ENCODE measurements at places on chromosomes 7 and 10.
A peak's percentile ranks its signal among the peaks of the same experiment; 100 is the strongest.

GRCh38 chr10:116733566-116733965 lies 8.8 kb downstream of the HSPA12A start:
- no peak for DNase-seq

DNA sequence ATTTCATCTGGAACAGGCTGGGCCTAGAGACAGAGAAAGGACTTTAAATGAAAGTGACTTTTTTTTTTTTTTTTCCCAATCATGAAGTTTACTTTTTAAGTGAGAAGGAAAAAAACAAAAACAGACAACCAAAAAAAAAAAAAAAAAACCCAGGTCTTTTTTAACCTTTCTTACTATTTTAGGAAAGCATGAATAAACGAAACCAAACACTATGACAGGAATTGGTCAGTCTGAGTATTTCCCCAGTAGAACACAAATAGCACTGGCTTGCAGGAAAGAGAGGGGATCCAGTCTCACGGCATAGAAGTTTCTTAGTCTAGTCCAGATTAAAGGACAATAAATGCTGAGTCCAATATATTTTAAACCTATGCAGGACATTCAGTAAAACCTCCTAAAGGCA lies 180.5 kb upstream of the CCDC6 start:
- no peak for DNase-seq

DNA sequence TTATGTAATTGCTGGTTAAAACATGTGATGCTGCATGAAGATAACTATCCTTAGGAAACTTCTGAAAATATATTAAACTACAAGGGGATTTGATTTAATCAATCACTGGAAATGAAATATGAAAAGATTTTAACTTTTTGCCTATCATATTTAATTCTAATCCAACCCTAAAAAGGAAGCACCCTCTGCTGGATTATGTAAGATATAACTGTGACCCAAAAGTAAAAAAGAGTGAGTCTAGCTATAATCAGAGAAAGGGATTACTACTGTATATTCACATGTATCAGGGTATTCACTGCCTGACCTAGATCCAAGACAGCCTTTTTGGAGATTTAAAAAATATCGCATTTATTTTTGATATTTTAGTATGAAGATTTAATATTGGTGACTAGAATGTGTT lies 295.5 kb downstream of the MDFIC start:
- DNase-seq: peak; percentile 3

DNA sequence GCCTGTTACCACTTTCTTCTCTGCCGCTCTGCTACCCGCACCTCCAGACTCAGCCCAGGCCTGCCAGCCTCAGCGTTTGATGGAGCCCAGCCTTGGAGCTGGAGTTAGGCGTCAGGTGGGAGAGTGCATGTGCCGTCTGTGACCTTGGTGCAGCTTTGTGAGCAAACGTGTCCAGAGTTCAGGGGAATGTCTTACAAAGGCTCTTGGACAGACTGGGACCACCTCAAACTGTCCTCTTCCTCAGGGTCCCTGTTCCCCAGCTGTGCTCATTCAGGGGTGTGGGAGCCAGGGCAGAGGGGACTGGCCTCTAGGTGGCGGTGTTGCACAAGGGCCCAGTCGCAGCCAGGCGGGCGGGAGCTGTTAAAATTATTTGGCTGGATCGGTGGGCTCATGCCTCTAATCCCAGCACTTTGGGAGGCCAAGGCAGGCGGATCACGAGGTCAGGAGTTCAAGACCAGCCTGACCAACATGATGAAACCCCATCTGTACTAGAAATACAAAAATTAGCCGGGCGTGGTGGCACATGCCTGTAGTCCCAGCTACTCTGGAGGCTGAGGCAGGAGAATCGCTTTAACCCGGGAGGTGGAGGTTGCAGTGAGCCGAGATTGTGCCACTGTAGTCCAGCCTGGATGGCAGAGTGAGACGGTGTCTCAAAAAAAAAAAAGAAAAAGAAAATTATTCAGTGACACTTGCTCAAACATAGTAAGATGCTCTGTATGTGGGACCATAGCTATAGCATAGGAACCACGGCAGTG lies 89.2 kb downstream of the ADCY1 start:
- DNase-seq: no peak

DNA sequence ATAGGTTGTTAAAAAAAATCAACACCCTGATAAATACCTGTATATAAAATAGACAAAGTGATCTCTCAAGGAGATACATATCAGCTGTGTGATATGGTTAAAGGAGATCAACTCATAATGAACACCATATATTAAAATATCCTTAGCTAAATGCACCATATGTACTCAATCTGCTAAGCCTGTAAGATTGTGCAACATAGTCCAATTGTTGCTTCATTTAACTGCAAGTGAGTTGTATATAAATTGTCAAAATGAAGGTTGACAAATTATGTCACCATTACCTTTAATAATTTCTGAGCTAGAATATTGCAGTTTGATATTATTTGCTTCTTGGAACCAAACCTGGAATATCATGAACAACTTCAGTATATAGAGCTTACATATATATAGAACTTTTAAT lies 283.7 kb downstream of the MALRD1 start:
- DNase-seq: no peak

DNA sequence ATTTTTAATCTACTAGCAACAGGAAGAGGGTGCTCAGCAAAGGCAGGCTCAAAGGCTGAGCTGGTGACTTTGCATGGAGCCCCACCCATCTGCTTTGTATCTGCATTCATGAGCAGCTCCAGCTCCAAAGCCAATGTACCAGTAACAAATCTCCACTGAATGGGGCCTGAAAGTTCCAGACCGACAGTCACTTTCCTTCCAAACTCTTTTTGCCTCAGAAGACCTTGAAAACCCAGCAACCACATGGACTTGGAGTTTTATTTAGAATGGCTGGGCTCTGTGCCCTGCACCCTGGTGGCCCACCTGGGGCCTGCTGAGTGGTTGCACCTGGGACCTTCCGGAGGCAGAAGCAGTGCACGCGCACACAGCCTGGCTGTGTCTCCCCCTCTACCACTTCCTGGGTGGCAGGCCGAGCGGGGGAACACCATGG lies 195.0 kb upstream of the PLXNA4 start:
- no peak for DNase-seq

DNA sequence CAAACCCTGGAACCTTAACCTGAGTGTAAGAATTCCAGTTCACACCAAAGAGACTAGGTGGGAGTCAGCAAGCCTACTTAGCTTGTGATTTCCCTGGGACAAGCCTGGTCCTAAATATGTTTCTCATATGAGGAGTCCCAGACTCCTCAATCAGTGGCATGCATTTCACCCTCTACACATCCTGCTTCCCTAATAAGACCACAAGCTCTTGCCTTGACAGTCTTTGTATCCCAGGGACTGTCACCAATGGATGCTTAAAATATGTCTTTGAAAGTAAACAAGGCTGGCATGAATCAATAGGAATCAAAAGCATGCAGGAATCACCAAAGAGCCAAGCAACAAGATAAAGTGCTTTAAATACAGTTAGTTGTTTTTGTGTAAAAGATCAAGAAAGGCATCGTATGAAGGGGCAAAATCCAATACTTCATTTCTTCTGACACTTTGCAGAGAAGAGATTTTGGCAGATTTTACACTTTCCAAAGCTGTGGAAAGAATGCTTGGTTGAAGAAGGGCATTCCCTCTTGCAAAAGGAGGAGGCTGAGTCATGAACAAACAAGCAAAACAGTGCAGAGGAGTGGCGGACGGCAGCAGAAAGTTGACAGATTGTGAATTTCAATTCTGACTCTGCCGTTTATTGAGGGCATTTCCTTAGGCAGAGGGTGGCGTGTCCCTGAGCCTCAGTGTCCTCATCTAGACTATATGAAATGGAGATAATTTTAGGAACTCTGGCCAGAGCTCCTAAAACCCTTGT lies 8.5 kb upstream of the NFE2L3 start:
- DNase-seq: no peak

DNA sequence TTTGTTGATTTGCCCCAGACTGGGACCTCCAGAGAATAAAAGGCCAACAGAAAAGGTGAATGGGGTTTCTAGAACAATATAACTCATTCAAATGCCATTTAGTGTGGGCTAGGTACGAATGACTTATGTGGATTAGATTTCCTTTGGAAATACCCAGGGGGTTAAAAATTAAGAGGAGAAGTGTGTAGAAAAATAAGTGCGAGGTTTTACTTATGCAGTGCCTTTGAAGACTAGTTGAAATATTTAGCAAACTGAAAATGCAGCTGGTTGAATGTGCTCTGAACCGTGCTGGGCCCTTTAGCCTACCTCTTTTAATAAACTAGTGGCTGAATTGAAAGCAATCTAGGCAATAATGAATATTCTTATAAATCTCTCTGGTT lies 180.6 kb downstream of the LRMDA start:
- no peak for DNase-seq

GRCh38 chr7:106112972-106113421 lies 885 bp upstream of the SYPL1 start:
- no peak for DNase-seq

DNA sequence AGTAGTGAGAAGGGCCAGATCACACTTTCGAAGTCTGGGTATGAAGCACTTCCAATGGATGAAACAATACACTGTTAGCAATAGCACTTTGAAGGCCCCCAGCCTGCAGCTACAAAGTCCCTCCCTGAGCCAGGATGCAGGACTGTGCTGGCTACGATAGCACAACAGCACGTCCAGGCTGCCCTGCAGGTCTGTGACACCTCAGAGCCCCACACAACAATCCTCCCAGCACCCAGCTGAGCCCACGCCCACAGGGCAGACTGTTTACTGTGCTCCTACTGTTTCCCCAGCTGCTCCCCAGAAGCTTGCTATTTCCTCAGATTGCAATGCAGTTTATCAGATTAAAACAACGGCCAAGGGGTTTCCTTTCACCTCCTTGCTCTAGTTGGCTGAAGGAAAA lies 71.4 kb downstream of the HTR5A start:
- DNase-seq: no peak

DNA sequence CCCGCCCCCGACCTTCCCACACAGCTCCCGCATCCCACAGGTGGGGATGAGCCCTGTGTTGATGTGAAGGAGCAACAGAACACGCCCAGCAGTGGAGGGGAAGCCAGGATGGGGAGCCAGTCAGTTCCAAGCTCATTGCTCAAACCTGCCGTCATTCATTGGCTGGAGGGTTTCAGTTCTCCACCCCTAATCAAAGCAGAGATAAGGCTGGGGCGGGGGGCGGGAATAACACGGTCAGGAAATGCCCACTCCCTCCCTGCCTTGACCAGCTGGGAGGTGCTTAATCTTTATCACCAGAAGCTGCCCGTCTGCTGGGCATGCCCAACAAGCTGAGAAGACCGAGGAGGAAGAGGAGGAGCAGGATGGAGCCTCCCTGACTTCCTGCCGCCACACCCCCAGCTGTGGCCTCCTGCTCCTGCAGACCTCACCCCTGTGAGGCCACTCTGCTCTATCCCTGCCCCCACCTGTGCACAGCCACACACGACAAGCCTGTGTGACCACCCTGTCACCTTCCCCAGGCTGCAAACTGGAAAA lies 265.1 kb downstream of the ZEB1 start:
- DNase-seq: no peak

- DNase-seq: no peak
Observed at GRCh38 chr10:6600224-6600987, 20.3 kb upstream of the PRKCQ start.

- DNase-seq: no peak
Observed at GRCh38 chr10:46220872-46221538, 65.8 kb upstream of the ANTXRL start.

DNA sequence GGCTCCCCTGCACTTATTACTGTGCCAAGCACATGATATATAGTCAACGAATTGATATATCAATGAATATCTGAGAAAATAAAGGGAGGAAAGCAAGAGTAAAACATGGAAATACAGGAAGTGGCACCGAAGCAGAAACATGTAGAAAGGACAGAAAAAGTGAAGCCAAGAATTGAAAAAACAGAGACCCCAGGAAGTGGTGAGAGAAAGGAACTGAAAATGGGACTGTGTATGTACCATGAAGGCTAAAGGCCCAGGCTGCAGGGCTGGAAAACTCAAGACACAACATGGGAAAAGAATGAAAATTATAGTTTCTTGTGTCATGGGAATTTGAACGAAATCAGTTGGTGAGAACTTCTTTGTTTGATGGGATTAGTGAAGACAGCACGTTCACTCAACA lies 60.6 kb downstream of the MAP3K8 start:
- peak; percentile 39 for DNase-seq

DNA sequence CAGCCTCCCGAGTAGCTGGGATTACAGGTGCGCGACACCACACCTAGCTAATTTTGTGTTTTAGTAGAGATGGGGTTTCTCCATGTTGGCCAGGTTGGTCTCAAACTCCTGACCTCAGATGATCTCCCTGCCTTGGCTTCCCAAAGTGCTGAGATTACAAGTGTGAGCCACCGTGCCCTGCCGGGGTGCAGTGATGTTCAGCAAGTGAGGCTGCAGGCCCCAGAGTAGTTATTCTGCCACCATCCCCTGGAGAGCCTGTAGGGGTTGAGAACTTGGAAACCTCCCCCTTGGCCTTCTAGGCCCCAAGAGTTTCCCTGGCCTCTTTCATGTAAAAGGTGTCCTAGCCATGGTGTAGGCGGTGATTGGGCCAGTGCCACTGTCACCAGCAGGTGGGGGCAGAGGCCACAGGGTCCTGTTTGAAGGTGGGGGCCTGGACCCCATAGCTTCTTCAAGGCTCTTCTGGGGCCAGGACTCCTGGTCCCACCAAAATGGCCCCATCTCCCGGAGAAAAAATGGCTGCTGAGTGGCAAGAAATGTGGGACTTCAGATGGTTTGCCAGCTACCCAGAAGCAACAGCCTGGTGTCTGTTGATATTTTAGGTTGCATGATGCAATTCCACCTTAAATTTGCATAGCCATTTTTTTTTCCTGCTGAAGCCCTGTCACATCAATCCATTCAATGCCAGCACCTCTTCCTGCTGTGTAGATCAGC lies 25.5 kb upstream of the INMT start:
- DNase-seq: no peak

GRCh38 chr7:45028920-45029344 lies 28.9 kb downstream of the CCM2 start:
- DNase-seq: no peak

GRCh38 chr7:31098642-31099360 lies 46.7 kb downstream of the ADCYAP1R1 start:
- no peak for DNase-seq

GRCh38 chr7:156155988-156156733 lies 343.9 kb upstream of the SHH start:
- DNase-seq: no peak

- peak; percentile 98 for DNase-seq
Observed at GRCh38 chr10:79442171-79443040, 3.0 kb downstream of the ZCCHC24 start.
